ENCODE measurements at places on chromosomes 4 and X.

- DNase-seq: no peak
Observed at GRCh38 chr4:36189511-36190226, 54.6 kb downstream of the ARAP2 start.

DNA sequence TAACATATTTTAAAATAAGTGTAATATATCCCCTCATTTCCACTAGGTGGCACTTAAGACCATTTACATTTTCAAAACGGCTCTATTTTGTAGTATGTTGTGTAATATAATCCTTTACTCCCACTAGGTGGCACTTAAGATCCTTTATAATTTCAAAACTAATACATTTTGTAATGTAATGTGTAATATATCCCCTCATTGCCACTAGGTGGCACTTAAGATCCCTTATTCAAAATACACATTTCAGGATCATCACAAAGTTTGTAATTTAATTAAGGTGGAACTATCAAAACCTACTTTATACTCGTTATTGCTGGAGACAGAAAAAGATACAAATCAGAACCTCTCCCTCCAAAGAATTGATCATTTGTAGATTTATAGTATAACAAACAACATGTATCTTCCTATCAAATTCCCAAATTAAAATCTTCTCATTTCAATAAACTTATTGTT, 132.5 kb downstream of the ARHGAP6 start:
- DNase-seq: peak; percentile 39

DNA sequence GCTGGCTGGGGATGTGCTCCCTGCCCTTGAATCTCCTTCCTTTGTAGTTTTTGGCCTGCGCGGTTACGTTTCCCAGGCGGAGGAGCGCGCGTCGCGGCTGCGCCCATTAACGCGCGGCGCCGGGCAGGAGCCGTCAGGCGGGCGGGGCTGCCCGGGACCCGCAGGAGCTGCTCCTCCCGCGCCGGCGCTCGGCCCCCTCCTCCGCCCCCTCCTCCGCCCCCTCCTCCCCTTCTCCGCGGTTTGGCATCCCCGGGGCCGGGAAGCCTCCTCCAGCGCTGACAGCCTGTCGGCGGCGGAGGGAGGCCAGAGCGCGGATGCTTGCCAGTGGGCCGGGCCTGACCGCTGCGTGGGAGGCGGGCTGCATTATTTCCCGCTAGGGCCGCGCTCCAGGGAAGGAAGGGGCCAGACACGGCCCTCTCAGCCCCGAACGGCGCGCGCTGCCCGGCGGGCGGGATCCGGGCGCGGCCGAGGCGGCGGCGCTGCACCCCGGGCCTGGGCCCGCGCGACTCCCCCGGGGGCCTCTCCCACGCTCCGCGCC, at the start of gene DCLK2:
DCLK2 (plus strand) TSS at position 405 of the 538 bp plus-strand sequence. CDS start 583 bp downstream, outside the sequence.
- DNase-seq: peak; percentile 91

- no peak for DNase-seq
Observed at GRCh38 chr4:3338976-3339531, 46.2 kb downstream of the RGS12 start.

DNA sequence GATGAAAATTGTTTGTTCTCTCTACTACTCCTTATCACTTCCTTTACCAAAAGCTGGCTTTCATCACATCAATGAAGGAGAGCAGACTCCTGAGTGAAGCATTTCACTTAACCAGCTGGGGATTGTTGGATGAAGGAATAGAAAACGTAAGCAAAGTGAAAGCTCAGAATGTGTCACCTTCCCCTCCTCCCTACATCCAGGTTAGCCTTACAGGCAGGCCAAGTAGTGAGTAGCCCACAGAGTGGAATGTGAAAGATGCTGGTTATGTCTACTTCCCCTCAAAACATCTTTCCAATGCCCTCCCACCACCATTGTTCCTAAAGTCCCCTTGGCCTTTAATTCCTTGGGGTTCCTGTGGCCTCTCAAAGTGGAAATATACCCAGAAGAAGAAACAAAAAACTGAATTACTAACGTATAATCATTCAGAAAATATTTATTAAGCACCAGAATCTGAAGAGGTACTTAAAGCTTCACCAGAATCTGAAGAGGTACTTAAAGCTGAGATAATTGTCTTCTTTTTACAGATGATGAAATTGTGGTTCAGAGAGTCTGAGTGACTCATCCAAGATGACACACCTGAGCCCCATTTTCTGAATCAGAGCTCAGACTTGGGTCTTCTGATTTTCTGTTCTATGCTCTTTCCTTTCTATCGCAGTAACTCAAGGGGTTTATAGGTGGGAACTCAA, 6.5 kb downstream of the P2RY4 start:
- DNase-seq: no peak

GRCh38 chrX:155179346-155179997, 36.8 kb upstream of the VBP1 start:
- peak; percentile 15 for DNase-seq

DNA sequence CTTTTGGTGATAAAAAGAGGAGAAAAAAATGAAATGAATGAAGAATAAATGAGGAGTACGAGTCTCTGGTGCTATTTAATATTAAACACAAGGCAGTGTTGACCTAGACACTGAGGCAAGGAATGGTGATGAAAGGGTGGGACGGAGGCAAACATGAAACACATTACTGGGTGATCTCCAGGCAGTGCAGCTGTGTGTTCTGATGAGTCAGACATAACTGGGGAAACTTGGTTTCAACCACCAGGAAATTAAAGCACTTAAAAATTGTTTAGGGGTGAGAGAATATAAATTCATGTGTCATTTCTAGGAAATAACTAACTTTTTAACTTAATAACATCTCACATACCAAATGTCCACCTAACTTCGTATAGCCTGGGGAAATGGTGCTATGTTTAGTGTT, 19.7 kb upstream of the CXCL6 start:
- no peak for DNase-seq

DNA sequence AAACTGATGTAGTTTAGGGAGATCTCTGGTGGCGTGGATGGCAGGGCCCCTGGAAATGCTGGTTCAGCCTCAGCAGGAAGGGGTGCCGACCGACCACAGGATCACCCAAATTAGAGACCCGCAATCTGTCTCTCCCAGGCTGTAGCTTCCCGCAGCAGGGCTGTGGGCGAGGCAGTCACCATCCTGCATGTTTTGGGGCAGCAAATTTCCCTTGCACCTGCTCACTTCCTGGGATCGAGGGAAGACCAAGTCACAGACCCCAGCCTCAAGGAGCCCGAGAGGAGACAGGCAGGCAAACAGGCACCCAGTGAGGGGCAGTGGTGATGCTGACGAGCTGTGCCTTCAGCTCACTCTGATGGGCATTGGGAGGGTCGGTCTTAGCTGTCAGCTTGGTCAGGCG, 21.2 kb upstream of the GPR78 start:
- no peak for DNase-seq
